Esophagus squamous epithelium (tissue), 5 donors: ENCODE measurements at places on chromosomes 1 and 21.

DNA sequence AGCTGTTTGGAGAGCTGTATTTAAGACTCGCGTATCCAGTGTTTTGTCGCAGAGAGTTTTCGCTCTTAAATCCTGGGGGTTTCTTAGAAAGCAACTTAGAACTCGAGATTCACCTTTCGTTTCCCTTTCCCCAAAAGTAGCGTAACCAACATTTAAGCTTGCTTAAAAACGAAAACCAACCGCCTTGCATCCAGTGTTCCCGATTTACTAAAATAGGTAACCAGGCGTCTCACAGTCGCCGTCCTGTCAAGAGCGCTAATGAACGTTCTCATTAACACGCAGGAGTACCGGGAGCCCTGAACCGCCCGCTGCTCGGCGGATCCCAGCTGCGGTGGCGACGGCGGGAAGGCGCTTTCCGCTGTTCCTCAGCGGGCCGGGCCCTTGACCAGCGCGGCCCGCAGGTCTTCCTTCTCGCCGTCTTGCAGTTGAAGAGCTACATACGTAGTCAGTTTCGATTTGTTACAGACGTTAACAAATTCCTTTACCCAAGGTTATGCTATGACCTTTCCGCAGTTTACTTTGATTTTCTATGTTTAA, 1.9 kb downstream of the OLIG1 start:
- no peak for DNase-seq

DNA sequence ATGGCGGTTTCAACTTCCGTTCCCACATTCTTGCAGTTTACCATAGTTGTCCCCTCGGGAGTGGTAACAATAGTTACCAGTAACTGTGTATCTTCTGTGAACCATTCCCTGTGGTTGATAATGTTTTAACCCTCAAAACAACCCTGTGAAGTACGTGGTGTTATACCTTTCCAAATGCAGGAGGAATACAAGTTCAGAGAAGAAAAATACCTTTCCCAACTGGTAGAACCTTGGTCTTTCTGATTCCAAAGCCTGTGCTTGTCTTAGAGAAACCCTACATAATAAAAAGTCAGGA, 789 bp downstream of the BTF3L4 start:
- DNase-seq, result no peak

DNA sequence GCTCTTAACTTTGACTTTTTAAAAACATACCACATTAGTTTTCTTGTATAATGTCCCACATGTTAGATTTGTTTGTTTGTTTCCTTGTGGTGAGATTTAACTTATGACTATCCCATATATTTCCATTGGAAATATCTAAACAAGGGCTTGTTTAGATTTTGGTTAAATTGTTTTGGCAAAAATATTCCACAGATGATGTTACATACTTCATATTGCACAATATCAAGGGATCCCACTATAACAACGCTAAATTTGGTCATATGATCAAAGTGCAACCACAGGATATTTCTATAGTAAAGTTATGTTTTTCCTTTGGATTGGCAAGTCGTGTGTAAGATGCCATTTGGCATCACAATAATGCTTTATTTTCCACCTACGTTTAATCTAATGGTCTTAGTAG, 396.7 kb downstream of the TGFB2 start:
- DNase-seq, result no peak

GRCh38 chr1:41712081-41712480, 206.6 kb downstream of the HIVEP3 start:
- DNase-seq, result no peak

GRCh38 chr1:221753828-221754188, 11.9 kb upstream of the DUSP10 start:
- DNase-seq, result no peak

- no peak for DNase-seq
Measured at GRCh38 chr21:24628046-24628445, 979.2 kb downstream of the MRPL39 start.

GRCh38 chr21:14744368-14744767, 198.3 kb upstream of the SAMSN1 start:
- DNase-seq, result no peak

- DNase-seq, result no peak
Measured at GRCh38 chr1:202010180-202011015, at the start of gene ELF3. Gene ELF3, plus strand, starts transcription at chr1:202010587. Its CDS starts 550 bp downstream, at chr1:202011137.

DNA sequence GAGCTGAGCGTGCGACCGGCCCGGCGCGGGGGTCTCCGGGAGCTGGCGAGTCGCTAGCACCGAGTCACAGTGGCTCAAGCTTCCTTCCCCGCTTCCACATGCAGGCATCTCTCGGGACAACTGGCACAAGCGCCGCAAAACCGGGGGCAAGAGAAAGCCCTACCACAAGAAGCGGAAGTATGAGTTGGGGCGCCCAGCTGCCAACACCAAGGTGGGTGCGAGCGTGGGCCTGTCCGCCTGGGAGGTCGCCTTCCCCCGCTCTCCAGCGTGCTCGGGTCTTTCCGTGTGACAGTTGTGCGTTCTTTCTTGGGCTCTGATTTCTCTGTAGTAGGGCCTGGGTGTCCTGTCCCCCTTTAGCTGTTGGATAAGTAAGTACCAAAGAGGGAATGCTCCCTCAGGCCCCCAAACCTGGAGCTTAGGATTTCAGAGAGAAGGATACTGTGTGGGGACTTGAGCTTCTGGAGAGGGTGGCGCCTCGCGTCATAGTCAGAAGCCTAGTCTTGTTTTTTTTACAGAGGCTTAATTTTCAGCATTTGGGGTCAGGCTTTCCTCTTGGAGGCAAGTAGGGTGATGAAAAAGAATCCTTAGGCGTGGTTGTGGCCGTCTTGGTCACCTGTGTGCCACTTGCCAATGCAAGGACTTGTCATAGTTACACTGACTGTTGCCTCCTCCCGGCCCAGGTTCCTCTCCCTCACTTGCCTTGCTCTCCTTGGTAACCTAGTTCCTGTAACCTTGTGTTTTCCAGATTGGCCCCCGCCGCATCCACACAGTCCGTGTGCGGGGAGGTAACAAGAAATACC, 790 bp downstream of the RPS8 start:
- DNase-seq, result no peak

GRCh38 chr1:22711591-22712501, 1.2 kb downstream of the EPHB2 start:
- DNase-seq, result no peak

- no peak for DNase-seq
Measured at GRCh38 chr1:153903841-153904455, 18.8 kb downstream of the GATAD2B start.

DNA sequence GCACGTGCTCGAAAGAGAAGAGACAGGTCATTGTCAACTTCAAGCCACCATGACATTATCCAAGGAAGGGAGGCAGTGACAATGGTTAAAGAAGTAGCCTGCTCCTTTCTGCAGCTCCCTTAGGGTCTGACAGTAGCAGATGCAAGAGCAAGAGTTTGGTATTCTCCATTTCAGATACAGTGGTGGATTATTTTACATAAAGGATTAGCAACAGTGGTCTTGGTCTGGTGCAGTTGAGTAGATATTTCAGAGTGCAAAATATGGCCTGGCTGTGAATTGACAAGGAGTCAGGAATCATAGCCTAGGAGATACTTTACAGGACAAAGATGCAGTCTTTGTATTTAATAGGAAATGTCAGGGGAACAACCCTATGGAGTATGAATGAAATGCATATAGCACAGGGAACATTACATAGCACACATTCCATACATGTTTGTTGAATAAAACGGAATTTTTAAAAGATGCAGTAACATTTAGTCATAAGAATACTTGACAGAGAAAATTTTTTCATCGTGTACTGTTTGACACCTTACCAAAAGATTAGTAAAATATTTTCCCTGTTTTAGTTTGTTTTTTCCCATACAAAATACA, 41.8 kb downstream of the CHRM3 start:
- DNase-seq, result no peak

GRCh38 chr1:55402671-55403464, 187.7 kb upstream of the USP24 start:
- DNase-seq, result no peak

DNA sequence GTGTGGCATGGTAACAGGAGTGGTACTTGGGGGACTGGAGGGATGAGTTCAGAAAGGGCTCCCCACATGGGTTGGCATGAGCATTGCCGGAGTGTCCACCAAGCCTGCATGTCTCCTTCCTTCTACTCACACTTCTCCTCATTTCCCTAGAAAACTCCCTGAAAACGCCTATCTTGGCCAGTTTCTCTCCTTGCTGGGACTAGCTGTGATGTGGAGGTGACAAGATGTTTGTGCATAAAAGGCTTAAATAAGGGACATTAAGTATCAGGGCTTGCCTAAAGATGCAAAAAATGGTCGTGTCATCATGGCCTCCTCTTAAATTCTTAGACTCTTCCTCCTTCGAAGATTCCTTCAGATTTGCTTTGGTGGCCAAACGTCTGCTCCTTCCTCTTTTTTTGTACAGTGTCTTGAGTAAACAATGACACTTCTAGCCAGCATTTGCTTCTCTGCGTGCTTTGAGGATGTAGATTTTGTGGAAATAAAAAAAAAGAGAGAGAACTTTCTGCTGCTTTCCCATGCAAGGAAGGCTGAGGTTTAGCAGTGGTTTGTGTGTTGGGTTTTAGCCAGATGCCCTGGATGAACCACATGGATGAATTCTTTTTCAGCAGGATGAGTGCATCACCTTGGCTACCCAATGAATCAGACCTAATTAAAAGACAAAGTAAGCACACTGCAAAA, 239.1 kb upstream of the IRF2BP2 start:
- DNase-seq, result no peak

DNA sequence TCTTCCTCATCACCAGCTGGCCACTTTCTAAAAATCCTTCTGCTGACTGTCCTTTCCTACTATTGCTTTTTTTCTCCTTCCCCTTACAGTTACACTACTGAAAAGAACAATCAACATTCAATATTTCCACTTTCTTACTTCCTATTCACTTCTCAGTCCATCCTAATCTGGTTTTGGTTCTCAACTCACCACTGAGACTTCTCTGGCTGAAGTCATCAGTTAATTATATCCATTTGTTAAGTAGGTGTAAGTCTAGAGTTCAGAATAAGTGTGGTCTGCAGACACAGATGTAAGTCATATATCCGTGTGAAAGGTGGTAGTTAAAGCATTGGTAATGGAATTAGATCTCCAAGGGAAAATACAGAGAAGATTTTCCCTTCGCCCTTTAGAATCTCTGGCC, 21.4 kb downstream of the PEA15 start:
- no peak for DNase-seq

- no peak for DNase-seq
Measured at GRCh38 chr1:201329286-201329685, 46.0 kb downstream of the PKP1 start.

- no peak for DNase-seq
Measured at GRCh38 chr1:59184365-59184905, 112.5 kb upstream of the FGGY start.

DNA sequence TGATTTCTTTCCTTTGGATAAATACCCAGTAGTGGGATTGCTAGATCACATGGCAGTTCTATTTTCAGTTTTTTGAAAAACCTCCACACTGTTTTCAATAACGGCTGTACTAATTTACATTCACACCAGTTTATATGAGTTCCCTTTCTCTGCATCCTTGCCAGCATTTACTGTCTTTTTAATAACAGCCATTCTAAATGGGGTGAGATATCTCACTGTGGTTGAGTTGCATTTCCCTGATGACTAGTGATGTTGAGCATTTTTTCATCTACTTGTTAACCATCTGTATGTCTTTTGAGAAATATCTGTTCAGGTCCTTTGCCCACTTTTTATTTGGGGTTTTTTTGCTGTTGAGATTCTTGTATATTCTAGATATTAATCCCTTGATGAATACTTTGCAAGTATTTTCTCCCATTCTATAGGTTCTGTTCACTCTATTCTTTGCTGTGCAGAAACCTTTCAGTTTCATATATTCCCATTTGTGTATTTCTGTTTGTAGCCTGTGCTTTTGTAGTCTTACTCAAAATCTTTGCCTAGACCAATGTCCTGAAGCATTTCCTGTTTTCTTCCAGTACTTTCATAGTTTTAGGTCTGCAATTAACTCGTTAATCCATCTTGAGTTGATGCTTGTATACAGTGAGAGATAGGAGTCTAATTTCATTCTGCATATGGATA, 7.3 kb downstream of the HENMT1 start:
- no peak for DNase-seq

DNA sequence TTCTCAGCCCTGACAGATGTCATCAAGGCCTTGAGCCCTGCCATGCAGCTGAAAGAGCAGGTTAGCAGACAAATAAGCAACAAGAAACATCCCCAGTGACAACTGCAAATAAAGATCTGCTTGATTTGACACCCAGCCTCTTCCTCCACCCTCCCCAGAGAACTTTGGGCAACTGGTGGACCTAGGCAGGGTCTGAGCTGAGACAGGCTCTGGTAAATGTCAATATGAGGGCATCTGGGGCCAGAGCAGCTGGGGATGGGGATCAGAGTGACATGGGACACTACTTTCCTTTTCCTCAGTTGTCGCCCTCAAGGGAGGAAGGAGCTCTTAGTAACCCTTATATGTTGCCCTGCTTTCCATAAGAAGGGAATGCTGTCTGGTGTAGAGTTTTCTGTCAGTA, 544.1 kb downstream of the NEGR1 start:
- no peak for DNase-seq

DNA sequence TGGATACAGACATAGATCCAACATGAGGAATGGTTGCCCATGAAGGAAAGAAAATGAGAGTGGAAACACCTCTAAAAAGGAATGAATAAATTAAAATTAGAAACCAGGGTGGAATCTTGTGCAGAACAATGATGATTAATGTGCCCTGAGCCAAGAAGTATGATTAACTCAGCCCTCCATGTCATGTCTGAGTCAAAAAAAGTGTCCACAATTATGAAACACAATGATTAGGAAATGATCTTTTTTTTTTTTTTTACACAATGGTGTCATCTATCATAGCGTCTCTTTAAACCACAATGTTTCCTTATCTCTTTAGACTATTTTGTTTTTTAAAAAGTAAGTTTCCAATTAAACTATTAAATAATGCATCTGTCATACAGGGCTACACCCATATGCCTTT, 78.9 kb upstream of the RAB4A start:
- DNase-seq, result no peak

DNA sequence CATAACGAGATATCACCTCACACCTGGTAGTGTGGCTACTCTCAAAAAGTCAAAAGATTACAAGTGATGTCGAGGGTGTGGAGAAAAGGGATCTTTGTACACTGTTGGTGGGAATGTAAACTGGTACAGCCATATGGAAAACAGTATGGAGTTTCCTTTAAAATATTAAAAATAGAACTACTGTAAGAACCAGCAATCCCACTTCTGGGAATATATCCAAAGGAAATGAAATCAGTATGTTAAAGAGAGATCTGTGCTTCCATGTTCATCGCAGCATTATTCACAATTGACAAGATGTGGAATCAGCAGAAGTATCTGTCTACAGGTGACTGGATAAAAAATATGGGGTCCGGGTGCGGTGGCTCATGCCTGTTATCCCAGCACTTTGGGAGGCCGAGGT, 7.6 kb upstream of the PIK3C2B start:
- no peak for DNase-seq
